ENCODE measurements at places on chromosomes 1 and 21.

- no peak for DNase-seq
Measured at GRCh38 chr1:175415129-175415712, 222.6 kb upstream of the KIAA0040 start.

DNA sequence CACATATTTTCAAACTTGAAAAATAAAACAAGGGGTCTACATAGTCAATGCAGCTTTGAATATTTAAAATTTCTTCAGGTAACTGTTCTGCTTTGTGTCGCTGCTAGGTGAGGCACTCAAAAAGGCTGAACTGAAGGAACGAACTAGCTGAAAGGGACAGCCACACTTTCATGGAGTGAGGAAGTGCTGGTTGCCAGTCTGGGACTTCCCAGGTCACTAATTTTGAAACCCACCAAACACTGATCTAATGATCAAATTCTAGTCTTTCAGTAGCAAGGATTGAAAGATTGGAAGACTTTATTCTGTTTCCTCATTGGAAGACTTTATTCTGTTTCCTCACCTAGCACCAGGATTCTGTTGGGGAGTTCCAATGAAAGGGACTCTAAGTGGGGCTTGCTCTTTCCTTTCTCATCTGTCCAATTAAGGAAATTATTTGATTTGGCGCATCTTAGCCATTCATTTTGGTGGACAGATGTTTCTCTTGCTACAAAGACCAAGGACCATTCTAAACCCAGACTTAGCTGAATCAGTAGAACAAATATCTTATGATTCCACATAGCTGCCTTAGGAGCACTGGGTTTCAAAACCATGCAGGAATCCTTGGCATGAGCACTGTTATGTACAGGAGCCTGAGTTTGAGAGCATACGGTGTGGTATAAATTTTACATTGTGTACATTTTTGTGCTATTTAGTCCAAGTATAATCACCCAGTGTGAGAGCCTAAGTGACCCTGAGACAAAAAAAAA, 10.9 kb upstream of the ARID1A start:
- no peak for DNase-seq

- no peak for DNase-seq
Measured at GRCh38 chr1:205950826-205951549, 7.7 kb upstream of the SLC26A9 start.

DNA sequence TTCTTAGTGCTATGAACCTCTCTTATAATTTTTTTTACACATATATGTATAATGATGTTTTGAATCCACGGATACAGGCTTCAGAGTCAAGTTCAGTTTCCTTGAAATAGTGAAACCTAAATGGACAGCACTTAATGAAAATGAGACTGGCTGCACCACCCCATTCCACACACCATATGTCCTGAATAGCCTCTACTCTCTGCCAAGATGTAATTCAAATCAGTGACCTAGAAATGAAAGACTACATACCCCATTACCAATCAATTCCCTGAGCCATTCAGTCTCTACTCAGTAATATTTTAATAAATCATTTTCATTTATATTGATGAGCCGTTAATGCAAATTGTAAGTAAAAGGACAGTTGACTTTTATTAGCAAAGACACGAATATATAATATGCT, 614.9 kb upstream of the TMPRSS15 start:
- DNase-seq = no peak

Measured in cerebellar cortex (tissue), 1 donor.